ENCODE measurements at places on chromosomes 7 and 10.
A peak's percentile ranks its signal among the peaks of the same experiment; 100 is the strongest.

DNA sequence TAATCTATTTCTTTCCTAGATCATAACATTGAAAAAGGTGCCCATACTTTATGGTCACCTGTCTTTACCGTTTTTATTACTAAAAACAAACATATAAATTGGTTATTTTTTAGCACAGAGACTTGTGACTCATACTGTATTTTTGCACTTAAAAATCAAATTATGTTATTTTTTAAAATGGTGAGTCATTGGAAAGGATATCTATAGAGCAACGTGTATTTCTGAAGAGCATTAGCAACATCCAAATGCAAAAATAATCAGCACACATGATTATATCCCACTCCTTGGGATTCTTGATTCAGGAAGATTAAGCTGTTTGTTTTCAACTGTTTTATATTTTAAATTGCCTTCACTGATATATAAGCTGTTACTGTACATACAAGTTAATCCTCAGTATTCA, 40.7 kb upstream of the FMC1 start:
- DNase-seq, result no peak

GRCh38 chr7:54810401-54810800, 51.4 kb upstream of the SEC61G start:
- no peak for DNase-seq

DNA sequence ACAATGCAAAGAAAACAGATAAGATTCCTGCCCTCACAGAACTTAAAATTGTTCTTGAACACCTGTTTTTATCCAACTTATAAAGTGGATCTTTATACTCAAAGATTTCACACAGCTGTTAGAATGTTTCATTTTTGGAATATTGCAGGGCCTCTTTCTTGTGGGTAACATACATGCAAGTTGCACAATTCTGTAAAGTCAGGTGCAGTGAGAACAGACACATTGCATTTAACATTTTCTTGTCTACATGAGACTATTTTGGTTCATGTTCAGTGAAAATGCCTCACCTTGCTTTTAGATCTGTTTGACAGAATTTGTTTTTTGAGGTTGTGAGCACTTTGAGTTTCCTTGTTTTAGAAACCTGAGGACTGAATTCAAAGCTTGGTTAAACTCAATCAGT, 707.8 kb downstream of the SUGCT start:
- no peak for DNase-seq

DNA sequence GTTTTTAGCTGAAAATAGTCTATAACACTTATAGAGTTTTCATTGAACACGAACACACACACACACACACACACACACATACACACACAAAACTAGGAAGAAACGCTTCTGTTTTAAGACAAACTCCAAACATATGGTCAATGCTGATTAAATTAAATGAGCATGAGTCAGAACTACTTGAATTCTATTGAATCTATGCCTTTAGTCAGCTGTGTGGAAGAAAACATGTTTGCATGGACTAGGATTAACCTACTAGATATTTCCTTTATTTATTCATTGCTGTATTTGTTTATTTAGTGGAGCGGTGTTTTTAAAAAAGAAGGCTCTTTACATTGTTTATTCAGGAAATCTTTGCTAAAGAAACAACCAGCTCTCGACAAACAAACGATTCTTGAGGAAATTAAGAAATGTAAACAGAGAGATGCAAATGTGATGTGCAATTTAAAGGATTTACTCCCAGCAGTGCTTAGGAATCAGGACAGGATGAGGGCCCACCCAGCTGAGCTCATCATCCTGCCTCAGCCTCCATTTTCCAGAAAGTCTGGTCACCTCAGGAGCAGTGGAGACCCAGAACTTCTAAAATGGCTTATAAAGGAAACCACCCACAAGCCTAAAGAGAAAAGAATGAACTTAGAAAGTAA, 83.2 kb downstream of the PDE1C start:
- no peak for DNase-seq

GRCh38 chr7:26162431-26162830, 10.4 kb downstream of the NFE2L3 start:
- DNase-seq, result peak; percentile 25

GRCh38 chr7:36132012-36132411, 21.0 kb upstream of the EEPD1 start:
- DNase-seq, result peak; percentile 40

DNA sequence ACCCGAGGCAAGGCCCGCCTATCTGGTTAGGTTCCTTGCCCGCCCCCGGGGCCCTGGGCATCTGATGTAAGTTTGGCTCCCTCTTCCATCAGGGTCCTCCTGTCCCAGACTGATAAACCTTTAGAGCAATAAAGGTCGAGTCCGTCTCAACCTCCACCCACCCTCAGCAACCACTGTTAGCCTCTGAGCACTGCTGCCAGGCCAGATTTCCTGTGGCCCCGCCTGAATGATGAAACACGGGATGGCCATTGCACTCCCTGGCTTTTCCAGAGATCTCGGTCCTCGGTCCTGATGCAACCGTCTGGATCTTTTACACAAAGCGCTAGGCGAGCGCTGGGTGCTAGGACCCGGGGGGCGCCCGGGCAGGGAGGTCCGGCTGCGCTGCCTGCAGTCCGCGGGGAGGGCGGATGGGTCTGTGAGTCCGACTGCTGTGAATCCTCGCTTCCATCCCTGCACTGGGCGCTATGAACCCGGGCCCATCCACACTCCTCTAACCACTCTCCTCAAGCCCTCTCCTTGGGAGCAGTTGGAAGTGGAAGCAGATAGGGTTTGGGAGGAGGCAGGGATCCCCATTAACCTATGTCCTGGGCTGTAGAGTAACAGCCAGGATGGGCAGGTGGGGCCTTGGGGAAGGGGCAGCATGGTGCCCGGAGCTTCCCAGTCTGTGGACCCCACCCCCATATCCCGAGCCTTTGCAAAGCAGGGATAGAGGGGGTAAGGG, 875 bp upstream of the DDIT4 start:
- DNase-seq, result no peak

DNA sequence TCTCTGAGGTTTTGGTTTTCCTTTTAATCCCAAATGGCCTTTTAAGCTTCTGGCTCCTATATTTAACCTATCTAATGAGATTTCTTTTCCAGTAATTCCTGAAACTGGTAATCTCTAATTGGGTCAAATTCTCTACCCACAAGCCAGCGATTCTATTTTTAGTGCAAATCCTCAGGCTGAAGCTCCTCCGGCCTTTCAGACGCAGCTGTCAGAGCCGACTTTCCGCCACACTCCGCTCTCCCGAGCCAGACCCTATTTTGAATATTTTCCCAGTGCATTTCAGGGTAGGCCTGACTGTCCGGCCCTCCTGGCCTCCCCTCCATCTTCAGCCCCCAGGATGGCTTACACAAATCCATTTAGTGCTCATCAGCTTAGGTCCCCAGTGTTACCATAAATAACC, 9.7 kb upstream of the ADCY1 start:
- no peak for DNase-seq

- peak; percentile 59 for DNase-seq
Measured at GRCh38 chr7:1176891-1177373, 16.9 kb upstream of the ZFAND2A start.

DNA sequence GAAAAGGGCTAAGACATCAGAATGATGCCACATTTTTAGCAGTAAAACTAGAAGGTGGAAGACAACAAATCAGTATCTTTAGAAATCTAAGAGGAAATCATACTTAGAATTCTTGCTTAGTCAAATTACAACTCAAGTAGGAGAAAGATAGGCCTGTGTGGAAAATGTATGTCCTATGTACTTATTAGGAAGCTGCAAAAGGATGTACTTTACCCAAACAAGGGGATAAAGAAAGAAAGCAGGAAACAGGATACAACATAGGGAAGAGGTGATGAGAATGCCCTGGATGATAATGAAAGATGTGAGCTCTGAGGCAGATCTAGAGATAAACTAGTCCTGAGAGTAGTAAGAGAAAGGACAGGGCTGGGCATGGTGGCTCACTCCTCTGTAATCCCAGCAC, 54.9 kb downstream of the RNLS start:
- DNase-seq, result no peak

DNA sequence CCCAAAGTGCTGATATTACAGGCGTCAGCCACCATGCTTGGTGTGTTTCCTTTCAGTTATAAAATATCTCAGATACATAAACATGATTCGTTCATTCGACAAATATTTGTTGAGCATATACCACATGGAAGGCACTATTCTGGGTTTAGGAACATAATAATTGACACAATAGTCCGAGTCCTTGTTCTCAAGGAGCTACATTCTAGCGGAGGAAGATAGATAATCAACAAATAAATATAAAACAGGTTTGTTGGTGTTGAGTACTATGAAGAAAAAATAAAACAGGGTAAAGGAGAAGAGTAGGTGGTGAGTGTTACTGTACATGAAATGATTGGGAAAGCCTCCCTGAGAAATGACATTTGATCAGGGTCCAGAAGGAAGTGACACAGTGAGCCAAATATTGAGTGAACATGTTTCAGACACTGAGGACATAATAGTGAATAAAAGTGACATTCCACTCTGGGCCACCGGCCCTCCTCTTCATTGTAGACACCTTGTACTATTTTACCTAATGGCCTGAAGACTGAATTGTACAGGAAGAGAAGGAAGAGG, 6.9 kb upstream of the HILPDA start:
- no peak for DNase-seq

GRCh38 chr10:17423632-17424186, 30.7 kb downstream of the ST8SIA6 start:
- no peak for DNase-seq

GRCh38 chr7:17331891-17332501, 33.5 kb downstream of the AHR start:
- no peak for DNase-seq

DNA sequence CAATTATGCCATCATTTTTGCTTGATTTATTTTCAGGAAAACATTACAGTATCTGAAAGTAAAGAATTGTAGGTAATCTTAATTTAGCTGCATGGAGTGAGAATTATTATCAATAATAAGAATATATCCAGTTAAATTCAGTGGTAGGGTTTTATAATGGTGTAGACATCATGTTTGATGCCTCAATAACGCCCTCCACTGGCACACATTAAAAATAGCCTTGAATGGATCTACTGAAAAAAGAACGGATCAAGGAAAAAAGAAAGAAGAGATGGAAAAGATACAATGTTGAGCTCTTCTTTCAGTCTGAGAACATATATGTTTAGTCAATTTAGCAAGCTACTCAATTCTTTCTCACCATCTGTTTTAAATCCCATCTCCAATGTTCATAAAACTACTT, 319.2 kb downstream of the CDC14C start:
- DNase-seq, result no peak

Data from hematopoietic multipotent progenitor cell (in vitro differentiated cells).